ENCODE measurements at places on chromosomes 6 and 20. TPM values are rescaled to one million over a fixed set of nuclear protein-coding genes. Genes with fewer than 3 reads are reported as not detected.

DNA sequence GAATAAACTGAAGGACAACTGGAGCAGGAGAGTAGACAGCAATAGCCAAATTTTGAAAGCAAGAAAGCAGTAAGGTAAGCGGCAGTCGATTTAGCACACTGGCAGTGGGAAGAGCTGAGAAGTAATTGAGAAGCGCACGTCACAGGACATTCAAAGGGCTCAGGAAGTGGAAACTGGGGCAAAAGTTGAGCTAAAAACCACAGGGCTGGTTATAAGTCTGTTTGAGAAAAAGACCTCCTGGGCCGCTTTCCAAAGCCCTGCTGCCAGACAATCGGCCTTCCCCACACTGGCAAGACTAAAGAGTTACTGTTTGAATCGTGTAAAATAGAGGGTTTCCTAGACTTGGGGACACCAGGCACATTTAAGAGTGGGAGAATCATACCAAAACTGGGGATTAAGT is 161.4 kb downstream of the DNAH8 start:
- no peak overlapping the region for H3K4me3 ChIP-seq
- no peak for DNase-seq
- H3K27ac ChIP-seq, result no peak overlapping the region
- H3K4me1 ChIP-seq, result no peaks in the 10 kb centered on the region
- no peaks in the 10 kb centered on the region for H3K36me3 ChIP-seq

GRCh38 chr6:37381579-37381978 is 27.8 kb downstream of the RNF8 start:
- no peak for DNase-seq
- no peaks in the 10 kb centered on the region for H3K27me3 ChIP-seq
- H3K36me3 ChIP-seq, result no peaks in the 10 kb centered on the region
- H3K27ac ChIP-seq, result no peak overlapping the region
- H3K4me1 ChIP-seq, result no peaks in the 10 kb centered on the region
- no peak overlapping the region for H3K4me3 ChIP-seq

GRCh38 chr6:117840541-117840983 is 66.5 kb upstream of the SLC35F1 start:
- no peak overlapping the region for H3K4me3 ChIP-seq
- H3K36me3 ChIP-seq, result no peaks in the 10 kb centered on the region

DNA sequence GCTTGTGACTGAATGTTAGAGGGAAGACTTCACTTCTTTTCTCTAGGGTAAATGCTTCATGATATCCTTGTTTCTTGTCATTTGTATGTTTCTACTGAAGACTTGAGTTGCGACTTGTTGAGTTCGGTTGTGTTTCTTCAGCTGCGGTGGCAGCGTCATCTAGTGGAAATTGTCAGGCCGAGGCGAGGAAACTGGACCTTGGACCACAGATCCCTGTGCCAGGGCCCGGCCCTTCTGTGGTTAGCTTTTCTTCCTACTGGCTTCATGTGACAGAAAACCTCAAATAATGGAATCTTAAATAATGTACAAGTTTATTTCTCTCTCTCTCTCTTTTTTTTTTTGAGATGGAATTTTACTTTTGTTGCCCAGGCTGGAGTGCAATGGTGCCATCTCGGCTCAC is 12.4 kb downstream of the MTHFD1L start:
- no peaks in the 10 kb centered on the region for H3K36me3 ChIP-seq
- DNase-seq, result no peak
- H3K4me3 ChIP-seq, result no peak overlapping the region
- H3K27ac ChIP-seq, result no peak overlapping the region
- H3K27me3 ChIP-seq, result no peaks in the 10 kb centered on the region

DNA sequence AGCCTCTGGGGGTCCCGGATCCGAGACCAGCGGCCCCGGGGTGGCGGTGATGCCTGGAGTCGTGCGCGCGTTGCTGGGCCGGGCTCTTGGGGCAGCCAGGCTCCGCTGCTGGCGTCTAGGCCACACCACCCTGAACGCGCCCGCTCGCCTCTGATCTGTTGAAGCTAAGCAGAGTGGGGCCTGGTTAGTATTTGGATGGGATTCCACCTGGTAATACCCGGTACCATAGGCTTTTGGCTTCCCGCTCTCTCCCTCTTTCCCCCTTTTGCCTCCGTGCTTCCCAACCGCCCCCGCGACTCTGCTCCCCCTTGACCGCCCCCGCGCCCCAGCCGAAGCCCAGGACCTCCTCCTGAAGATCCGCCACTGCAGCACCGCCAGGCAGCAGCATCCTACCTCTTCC is 1383.5 kb upstream of the DEFB115 start:
- H3K36me3 ChIP-seq, result no peaks in the 10 kb centered on the region
- H3K4me1 ChIP-seq, result no peaks in the 10 kb centered on the region
- H3K27ac ChIP-seq, result no peak overlapping the region
- no peak overlapping the region for H3K4me3 ChIP-seq
- no peaks in the 10 kb centered on the region for H3K27me3 ChIP-seq
- no peak for DNase-seq

GRCh38 chr6:106199331-106199730 is 113.2 kb downstream of the PRDM1 start:
- H3K27ac ChIP-seq, result no peak overlapping the region
- H3K4me3 ChIP-seq, result no peak overlapping the region
- no peaks in the 10 kb centered on the region for H3K27me3 ChIP-seq
- no peaks in the 10 kb centered on the region for H3K4me1 ChIP-seq

ULBP3 gene
- total RNA-seq, result 0.66 TPM

PTPRK gene
- 47.6 TPM for total RNA-seq

Data from ovary (tissue), 10 donors.